ENCODE measurements at places on chromosomes 11 and 22. TPM values are rescaled to one million over a fixed set of nuclear protein-coding genes. Genes with fewer than 3 reads are reported as not detected.

PVALB gene
- total RNA-seq, result not detected

MICAL2 gene
- total RNA-seq, result 501 TPM

MS4A3 gene
- not detected for total RNA-seq

SYT7 gene
- total RNA-seq, result 0.23 TPM

OR2AG2 gene
- total RNA-seq, result 0.62 TPM

ANO5 gene
- not detected for total RNA-seq

SPON1 gene
- 0.14 TPM for total RNA-seq

C22orf42 gene
- total RNA-seq, result not detected

TRIM48 gene
- not detected for total RNA-seq

DERL3 gene
- 14.8 TPM for total RNA-seq

F2 gene
- total RNA-seq, result not detected

TCIRG1 gene
- total RNA-seq, result 149 TPM

FOLR3 gene
- total RNA-seq, result not detected

XKR3 gene
- not detected for total RNA-seq

PDGFB gene
- total RNA-seq, result 2.3 TPM

GPHA2 gene
- total RNA-seq, result not detected

MRGPRX3 gene
- total RNA-seq, result not detected

NCR3LG1 gene
- 4.4 TPM for total RNA-seq

HORMAD2 gene
- not detected for total RNA-seq

TTC36 gene
- 0.65 TPM for total RNA-seq

All from activated CD4-positive, alpha-beta T cell treated with anti-CD3 and anti-CD28 coated beads, Interleukin-2, amount 10 ng/mL, durations not matched to agents 24 days and 14 days (primary cell).